AG09319 (cell line): ENCODE measurements at places on chromosomes 7 and 10.

GRCh38 chr10:70885481-70885880 is 2.9 kb downstream of the PCBD1 start:
- DNase-seq = no peak

DNA sequence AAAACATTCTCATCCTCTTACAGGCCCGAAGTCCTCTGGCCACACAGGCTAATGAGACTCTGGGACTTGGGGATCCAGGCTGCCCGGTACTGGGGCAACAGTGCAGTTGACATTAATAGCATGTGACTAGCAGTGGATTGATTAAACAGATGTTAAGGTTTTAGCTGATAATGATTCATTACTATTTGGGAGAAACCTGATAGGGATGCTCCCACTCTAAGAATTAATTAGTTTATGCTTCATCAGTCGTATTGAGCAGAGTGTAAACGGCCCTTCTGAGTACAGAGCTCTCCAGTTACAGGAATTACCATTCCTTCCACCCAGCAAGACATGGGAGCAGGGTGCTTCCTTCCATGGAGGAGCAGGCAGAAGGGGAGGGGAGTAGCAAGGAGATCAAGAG is 82.7 kb downstream of the RPS24 start:
- no peak for DNase-seq

DNA sequence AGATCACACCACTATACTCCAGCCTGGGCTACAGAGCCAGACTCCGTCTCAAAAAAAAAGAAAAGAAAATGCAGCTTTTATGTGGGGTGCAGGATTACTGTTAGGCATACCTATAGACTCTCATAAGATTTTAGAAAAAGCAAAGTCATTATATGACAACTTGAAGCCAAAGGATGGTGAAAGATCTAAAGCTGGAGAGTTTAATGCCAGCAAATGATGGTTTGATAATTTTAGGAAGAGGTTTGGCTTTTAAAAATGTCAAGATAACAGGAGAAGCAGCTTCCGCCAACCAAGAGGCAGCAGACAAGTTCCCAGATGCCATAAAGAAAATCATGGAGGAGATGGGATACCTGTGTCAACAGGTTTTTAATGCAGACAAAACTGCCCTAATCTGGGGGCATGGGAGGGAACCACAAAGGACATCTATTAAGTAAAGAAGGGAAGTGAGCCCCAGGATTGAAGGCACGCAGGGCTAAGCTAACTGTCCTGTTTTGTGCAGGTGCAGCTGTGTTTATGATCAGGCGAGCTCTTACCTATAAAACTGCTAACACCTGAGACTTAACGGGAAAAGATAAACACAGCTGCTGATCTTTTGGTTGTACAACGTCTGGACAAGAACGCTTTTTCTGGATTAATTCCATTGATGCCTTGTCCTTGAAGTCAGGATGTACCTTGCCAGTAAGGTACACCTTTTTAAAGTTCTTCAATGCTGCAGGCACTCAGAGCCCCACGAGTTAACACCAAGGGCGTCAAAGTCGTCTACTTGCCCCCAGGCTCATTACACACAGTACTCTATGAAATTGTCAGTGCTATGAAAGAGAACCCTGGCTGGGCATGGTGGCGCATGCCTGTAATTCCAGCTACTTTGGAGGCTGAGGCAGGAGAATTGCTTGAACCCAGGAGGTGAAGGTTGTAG is 10.5 kb upstream of the ANKRD61 start:
- DNase-seq = no peak

DNA sequence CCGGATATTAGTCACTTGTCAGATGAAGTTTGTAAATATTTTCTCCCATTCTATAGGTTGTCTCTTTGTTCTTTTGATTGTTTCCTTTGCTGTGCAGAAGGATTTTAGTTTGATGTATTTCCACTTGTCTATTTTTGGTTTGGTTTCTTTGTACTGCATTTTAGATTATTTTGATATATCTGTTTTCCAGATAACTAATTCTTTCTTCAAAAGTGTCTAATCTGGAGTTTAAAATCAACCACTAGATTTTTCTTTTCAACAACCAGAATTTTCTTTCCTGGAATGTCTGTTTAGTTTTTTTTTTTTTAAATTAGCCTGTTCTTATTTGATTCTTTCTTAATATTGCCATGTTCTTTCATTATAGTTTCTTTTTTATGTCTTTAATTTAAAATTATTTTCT is 116.8 kb upstream of the INHBA start:
- no peak for DNase-seq

DNA sequence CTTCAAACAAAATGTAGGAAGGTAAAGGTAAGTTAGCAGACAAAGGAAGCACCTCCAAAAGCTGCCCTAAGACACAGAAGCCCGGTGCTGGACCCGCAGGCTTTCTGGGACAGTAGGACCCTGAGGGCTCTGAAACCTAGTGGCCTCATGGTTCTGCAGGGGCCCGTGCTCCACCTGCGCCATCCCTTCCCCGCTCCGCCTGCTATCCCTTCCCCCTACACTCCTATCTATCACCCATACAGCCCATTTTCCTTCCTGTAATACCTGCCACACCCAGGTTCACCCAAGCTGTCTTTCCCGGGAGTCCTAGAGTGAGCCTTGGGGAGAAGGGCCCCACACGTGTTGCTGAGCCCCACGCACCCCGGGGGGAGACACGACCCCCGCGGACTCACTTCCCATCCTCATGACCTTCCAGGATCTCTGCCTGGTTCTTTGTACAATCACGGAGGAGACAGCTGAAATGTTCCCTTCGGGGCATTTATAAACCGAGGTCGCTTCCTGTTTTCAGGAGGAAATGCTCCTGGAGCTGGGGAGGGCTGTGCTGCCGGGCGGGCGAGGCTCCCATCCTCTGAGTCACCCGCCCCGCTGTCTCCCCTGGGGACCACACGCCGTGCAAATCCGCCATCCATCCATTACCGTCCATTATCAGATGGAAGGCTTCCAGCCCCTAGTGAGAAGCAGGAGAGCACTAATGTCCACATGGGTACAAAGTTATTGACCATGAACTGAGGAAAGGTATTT is 251.7 kb upstream of the PITRM1 start:
- DNase-seq = no peak

DNA sequence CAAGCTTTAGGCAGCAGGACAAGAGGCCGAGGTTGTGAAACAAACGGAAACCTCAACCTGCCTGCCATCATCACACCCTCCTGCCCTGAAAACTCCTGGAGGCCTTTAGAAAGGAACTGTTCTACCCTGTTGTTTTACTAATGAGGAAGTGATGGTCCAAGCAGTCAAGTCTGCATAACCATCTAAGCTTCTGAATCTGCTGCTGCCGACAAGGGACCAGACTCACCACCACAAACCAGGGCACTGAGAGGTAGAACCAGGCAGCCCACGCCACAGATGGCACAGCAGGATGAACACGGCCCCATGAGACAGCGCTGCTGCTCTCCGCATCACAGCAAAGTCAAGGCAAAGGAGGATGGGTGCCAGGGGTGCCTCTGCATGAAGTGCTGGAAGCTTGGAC is 209.4 kb downstream of the CELF2 start:
- DNase-seq = no peak

DNA sequence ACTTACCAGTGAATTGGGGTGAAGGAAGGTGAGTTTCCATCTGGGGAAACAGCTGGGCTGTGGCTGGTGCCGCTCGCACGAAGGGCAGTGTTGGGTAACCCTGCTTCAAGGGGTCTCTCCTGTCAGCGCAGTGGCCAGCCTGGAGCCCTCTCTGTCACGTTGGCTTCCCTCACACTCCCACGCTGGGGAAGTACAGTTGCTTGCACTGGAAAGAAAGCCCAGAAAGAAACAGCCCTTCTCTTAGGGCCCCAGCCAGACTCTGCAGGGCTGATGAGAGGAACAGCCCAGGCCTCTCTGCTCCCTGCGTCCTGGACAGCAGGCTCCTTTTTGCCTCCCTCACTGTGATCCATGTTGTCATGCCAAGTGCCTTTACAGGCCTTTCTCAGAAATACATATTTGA is 40.3 kb upstream of the TRIM8 start:
- no peak for DNase-seq

GRCh38 chr10:18582803-18583202 is 68.6 kb downstream of the NSUN6 start:
- DNase-seq = no peak

DNA sequence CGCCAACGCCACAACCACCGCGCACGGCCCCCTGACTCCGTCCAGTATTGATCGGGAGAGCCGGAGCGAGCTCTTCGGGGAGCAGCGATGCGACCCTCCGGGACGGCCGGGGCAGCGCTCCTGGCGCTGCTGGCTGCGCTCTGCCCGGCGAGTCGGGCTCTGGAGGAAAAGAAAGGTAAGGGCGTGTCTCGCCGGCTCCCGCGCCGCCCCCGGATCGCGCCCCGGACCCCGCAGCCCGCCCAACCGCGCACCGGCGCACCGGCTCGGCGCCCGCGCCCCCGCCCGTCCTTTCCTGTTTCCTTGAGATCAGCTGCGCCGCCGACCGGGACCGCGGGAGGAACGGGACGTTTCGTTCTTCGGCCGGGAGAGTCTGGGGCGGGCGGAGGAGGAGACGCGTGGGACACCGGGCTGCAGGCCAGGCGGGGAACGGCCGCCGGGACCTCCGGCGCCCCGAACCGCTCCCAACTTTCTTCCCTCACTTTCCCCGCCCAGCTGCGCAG is 424 bp downstream of the EGFR start:
- no peak for DNase-seq

DNA sequence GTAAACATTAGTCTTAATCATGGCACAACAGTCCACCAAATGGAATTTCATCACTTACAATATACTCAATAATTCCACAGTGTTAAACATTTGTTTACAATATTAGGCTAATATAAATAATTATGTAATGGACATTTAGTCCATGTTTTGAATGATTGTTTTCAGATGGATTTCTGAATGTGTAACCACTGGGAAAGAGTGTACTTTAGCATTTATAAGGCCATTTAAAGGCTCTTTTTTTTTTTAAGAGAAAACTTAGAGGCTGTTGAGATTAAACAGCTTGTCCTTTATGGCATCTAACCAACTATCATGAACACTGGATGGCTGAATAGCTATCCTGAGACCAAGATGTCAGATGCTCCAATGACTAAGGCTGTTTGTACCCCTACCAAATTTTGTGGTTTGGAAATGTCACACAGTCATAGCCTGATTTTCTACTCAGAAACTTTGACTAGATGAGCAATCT is 248.3 kb upstream of the GLI3 start:
- no peak for DNase-seq

- DNase-seq = no peak
These were observed 34.4 kb downstream of the MXI1 start for GRCh38 chr10:110241841-110242240.

GRCh38 chr7:158910254-158911053 is 54.1 kb downstream of the DYNC2I1 start:
- DNase-seq = no peak

DNA sequence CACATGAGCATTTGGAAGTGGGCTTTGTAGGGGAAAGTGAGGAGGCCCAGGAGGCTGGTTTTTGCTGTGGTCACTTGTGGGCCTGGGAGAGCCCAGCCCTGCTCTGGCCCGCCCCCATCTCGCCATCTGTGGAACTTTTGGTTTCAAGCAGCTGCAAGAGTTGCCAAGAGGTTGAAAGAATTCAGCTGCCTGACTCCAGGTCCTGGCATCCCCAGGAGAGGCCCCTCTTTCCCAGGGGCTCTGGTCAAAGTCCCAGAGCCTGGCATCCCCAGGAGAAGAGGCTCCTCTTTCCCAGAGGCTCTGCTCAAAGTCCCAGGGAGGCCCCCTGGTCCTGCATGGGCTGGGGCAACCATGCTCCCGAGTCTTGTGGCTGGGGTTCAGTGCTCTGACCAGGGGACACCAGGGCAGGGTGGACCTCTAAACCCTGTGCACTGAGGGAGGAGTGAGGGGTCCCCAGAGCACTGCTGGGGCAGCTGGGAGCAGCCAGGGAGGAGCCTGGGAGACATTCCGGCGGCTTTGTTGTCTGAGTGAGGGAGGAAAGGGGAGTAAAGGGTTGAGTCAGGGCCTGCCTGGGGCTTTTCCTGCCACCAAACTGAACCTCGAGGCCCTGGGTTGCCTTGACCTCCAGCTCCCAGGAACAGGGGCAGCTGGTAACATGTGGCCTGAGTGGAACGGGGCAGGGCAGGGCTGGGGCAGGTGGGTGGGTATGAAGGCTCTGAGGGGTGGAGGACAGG is 27.7 kb upstream of the CSGALNACT2 start:
- DNase-seq = peak; percentile 47

DNA sequence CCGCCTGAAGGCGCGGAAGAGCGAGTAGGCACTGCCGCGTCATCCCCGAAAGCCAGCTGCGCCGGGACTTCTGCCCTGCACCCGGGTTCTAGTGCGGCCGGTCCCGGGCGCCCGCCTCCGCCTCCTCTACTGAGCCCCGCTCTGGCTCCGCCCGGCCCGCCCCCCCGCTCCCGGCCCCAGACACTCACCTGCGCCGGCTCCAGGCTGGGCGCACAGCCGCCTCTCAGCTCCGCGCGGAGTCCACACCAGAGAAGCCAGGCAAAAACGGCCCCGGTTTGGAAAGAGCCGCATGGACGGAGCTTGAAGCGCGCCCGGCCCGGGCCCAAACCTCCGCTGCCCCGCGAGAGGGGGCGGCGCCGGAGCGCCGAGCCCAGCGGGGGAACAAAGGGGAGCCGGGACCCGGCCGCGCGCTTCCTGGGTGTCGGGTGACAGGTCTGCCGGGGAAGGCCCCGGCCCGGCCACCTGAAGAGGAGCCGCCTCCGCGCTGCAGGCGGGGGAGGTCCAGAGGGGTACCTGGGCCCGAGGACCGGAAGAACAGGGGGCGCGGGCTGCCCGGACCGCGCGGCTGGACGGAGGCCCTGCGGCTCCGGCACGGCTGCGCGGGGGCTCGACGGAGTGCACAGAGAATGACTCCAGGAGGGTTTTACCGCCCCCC is 168.2 kb downstream of the NRF1 start:
- DNase-seq = no peak

GRCh38 chr7:15643000-15643705 is 43.3 kb downstream of the MEOX2 start:
- no peak for DNase-seq

DNA sequence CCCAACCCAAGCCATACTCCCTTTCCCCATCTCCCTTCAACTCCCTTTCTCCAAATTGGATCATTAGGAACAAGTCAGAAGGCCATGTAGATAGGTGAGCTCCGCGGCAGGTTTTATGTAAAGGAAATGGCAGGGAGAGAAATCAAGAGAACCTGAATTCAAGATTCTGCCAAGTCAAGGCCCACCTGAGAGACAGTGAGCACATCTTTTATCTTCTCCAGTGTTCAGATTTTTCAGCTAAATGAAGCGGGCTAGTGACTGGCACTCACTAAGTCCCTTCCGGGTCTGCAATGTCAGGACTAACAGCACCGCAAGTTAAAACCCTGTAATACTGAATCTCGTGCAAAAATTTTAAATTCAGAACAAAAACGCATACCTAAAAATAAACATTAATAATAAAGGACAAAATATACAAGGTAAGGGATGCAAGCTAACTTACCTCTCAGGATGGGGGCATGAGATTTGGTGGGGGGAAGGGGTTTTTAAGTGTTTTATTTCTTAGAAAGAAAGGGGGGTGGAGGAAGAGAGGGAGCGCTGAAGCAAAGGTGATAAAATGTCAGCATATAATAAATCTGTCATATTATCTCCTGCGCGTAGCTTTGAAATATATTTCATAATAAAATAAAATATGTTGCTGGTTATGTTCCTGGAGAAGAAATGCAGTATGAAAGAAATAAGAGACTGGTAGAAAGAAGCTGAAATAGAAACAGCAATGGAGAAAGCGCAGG is 17.6 kb downstream of the TCAF1 start:
- DNase-seq = no peak
